Sigmoid colon (tissue), 7 donors: ENCODE measurements at places on chromosomes 13 and 19. TPM values are rescaled to one million over a fixed set of nuclear protein-coding genes. Genes with fewer than 3 reads are reported as not detected.

- H3K27ac ChIP-seq: no peak overlapping the region
- no peak overlapping the region for H3K4me3 ChIP-seq
- H3K4me1 ChIP-seq: no peaks in the 10 kb centered on the region
- no peaks in the 10 kb centered on the region for H3K36me3 ChIP-seq
Measured at GRCh38 chr13:59514316-59514715, 649.4 kb downstream of the DIAPH3 start.

DNA sequence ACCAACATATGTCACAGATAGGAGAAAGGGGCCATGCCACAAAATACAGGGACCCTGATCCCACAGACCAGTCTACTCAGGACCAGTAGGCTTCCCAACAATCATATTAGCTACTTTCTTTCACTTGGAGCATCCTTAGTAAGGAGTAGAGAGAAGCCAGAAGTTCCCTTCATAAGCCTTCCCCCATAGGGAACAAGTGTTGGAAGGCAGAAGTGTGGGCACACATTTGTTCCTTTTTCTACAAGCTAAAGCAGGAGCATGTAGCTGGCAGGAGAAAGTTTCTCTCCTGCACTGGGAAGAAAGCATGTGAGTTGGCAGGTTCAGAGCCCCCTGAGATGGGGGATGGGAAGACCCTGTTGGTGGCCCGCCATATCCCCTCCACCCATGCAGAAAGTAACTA is 165.4 kb downstream of the KCTD12 start:
- H3K27ac ChIP-seq: no peak overlapping the region
- H3K4me1 ChIP-seq: no peaks in the 10 kb centered on the region
- H3K36me3 ChIP-seq: no peaks in the 10 kb centered on the region
- no peaks in the 10 kb centered on the region for H3K27me3 ChIP-seq

DNA sequence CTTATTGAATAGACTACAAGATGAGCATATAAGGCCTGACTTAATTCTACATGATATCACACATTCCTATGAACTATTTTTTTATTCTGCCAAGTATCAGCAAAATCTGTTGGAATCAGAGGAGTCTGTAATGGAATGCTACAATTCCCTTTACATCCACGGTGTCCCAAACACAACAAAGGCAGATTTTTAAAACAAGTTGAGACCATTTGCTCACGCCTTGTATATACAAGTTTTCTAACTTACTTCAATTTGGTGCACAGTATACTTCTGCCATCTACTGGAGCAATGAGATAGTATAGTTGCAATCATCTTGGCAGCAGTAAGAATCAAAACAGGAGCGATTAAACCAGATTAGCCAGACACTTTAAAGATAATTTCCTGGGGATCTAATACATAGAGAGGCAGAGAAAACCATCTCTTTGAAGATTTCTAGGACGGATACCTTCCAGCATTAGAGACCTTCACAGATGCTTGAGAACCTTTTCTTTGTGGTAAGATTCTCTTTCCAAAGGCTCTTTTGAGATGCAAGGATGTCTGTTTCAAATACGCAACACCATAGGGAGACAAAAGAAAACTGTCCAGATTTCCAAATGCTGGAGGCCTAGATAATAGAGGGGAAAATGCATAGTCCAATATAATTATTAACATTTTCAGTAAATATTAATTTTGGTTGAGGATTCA is 302.0 kb upstream of the MIR17HG start:
- H3K27ac ChIP-seq: no peak overlapping the region
- H3K4me3 ChIP-seq: no peak overlapping the region
- H3K4me1 ChIP-seq: no peaks in the 10 kb centered on the region
- no peaks in the 10 kb centered on the region for H3K36me3 ChIP-seq
- H3K27me3 ChIP-seq: no peaks in the 10 kb centered on the region

The TMEM38A gene
- total RNA-seq: 4.2 TPM

The IGFL3 gene
- total RNA-seq: not detected

The KLC3 gene
- not detected for total RNA-seq

The ZNF345 gene
- total RNA-seq: 6.4 TPM

The PEAK3 gene
- 0.71 TPM for total RNA-seq
